Stimulated activated effector memory CD8-positive, alpha-beta T cell treated with anti-CD3 and anti-CD28 coated beads, Interleukin-12 subunit alpha, Interleukin-12 subunit beta, amount 100 ng/mL, for 72 hours (primary cell): ENCODE measurements at places on chromosomes 6 and 20.

DNA sequence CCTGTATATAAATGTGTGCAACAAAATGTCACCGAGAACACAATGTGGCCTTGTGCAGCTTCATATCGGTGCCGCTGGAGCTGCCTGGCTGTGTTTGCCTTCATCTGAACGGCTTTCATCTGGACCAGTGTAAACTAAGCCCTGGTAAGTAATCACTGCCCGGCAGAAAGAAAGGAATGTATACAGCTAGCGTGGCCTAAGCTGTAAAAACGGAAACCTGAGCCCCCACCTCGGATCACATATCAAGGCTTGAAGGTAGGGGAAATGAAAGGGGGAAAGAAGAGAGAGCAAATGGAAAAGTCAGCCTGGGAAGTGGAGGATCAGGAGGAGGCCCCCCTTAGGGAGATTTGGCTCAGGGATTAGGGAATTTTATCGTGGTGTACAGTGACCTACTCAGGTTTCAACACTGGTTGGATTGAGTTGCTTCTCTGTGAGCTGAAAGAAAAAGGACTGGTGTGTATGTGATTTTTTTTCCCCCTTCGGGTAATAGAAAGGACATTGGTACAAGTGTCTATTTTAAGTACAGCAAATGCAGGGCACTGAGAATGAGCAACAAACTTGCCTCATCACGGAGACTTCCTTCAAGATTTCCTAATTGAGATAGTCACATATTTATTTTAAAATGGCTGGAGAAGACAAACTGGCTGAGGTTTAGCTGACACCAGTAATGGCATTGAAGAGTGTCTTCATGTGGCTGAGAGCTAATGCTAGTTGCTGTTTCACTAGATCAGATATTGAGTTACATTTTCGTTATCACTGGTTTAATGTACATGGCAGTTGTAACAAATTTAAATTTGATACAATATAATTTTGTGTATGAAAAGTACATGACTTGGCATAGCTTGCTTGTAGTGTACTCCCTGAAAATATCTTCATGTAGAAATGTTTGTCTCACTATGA is 3.5 kb downstream of the SOBP start:
- no peak for DNase-seq

DNA sequence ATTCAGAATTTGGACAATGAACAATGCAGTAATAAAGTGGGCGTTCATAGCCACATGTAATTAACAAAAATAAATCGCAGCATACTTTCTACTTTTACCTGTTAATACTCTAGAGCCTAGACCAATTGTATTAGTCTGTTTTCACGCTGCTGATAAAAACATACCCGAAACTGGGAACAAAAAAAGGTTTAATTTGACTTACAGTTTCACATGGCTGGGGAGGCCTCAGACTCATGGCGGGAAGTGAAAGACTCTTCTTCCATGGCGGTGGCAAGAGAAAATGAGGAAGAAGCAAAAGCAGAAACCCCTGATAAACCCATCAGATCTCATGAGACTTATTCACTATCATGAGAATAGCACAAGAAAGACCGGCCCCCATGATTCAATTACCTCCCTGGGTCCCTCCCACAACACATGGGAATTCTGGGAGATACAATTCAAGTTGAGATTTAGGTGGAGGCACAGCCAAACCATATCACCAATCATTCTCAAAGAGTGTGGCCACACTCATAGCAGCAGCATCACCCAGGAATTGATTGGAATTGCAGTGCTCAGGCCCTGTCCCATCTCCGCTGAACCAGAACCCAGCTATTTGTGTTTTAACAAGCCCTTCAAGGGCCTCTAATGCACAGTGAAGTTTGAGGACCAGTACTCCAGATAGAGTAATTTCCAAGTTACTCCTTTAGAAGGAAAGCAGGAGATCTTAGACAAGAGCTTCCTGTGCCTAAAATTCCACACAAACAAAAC is 650.0 kb downstream of the KIF16B start:
- DNase-seq = no peak

- DNase-seq = no peak
These were observed 44.7 kb downstream of the PLAGL1 start for GRCh38 chr6:143963158-143963919.

- peak; percentile 25 for DNase-seq
These were observed 7.4 kb upstream of the ADTRP start for GRCh38 chr6:11785774-11786579.

- DNase-seq = no peak
These were observed 113.2 kb downstream of the MAFB start for GRCh38 chr20:40575851-40576250.

GRCh38 chr6:137872581-137873115 is 5.6 kb downstream of the TNFAIP3 start:
- no peak for DNase-seq

- no peak for DNase-seq
These were observed 1.6 kb upstream of the FOXA2 start for GRCh38 chr20:22585786-22586493.

DNA sequence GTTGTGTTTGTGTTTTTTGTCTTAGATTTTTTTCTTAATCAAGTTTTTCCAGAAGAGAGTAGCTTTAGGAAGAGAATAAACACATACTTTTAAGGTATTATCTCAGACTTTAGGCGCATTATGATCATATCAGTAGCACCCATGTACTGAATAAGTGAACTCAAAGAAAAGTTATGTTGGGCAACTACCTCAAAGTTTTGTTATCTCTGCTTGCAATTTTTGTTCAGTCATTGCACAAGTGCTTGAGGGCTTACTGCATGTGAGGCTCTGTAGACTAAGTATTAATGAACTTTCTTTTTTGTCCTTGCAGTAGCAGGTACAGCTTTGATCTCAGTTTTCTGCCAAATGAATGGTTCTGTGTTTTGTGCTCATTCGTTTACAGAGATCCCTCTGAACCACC is 189.0 kb downstream of the SLC16A10 start:
- DNase-seq = no peak

DNA sequence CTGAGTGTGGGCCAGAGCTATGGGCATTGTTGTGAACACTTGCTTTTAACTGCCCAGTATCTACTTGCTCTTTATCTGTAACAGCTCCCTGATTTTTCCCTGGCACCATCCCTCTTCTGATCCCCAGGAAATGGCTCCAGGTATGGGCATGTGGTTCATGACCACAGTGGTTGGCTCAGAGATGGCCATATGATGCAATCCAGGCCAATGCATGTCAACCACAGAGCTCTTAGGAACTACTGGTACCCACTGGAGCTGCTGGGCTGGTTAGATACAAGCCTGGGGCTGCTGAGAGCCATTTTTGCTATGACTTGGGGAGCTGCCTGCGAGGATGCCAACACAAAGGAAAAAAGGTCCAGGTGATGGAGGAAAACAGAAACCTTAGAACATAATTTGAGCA is 55.6 kb downstream of the KCNB1 start:
- no peak for DNase-seq

- DNase-seq = no peak
These were observed 76.5 kb downstream of the GJA10 start for GRCh38 chr6:89970609-89971337.

DNA sequence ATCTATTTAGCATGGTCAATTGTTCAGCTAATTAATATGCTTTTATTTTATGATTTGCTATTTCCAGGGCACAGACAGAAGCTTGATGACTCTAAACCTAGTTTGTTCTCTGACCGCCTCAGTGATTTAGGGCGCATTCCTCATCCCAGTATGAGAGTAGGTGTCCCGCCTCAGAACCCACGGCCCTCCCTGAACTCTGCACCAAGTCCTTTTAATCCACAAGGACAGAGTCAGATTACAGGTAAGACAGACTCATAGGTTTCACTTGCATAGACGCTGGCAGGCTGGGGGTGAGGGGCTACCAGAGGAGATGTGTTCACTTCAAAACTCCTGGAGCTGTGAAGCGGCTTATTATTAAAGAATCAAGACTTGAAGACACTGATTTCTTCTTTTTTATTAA is 114.1 kb upstream of the SUPT3H start:
- no peak for DNase-seq

DNA sequence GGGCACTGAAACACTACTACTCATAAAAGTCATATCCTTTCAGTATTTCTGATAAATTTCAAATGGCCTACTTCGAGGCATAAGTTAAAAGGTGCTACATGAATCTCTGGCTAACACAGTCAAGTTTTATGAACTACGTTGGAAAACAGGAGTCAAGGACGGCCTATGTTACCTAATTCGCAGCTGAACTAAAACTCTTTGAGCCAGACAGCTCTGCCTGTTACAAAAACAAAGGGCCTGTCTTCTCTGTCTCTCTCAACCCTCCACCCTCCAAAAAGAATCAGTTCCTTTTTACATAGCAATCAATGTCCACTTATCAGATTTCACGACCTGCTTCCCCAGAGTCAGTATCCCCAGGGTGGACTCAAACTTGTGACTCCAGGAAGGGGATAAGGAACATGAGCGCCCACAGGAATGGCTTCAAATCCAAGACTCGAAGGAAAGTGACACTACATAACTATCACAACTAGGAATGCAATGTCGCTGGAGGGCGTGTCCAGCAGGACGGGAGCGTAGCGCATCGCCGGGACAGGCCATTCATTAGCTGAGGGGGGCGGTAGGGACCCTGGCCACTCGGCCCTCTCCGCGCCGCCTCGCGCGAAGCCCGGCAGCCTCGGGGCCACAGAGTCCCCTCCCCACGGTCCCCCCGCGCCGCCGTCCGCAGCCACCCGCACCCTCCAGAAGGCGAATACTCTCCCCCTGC is 591 bp downstream of the IBTK start:
- DNase-seq = no peak

DNA sequence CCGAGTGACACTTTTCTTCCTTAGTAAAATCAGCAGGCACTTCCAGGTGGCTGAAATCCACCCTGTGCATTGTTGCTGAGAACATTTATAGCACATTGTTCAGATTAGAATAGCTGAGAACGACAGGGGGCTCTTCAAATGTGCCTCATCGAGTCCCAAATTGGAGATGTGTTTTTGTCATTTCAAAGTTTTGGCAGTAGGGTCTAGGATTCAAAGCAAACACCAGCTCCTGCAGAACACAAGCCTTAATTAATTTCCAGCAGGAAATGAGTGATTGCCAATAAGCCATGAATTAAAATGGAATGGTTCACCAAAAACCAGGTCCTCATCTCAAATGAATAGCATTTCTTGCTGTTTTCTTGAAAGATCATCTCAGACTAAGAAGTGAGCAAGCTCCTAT is 171.6 kb downstream of the PLCB1 start:
- DNase-seq = no peak

DNA sequence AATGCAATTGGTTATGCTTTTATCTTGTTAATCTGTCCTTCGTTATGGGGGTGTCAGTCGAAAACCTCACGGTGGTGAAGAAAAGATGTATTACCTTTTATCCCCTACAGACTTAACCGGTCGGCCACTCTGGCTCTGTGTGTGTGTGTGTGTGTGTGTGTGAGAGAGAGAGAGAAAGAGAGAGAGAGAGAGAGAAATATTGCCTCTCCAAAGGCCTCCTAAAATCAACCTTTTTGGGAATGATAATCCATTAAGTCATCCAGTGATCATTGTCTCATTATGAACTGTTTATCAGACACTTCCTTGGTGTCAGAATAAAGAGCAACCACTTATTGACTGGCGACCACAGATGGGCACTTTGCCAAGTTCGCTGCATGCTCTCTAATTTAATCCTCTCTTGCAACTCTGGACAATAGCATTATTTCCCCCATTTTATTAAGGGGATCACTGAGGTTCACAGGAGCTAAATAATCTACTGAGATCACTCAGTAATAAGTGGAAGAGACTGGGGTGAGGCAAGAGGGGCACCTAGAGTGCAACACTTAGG is 30.7 kb downstream of the SLC35D3 start:
- DNase-seq = no peak

DNA sequence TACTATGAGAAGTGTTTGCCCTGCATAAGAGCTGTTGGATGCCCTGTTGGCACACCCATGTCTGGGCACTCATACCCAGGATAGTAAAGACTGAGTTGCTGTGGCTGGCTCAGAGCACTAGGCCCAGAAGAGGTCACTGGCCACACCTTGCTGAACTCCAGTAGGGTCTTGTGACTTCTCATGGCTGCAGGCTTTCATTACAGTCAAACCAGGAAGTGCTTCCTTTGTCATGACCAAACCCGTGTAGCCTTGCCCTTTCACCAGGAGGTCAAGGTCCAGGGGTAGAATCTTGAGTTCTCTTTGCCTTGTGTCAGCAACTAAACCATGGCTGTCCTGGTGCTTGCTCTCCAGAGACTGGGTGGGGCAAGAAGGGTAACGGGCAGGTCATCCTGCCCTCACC is 49.5 kb downstream of the CD164 start:
- no peak for DNase-seq

DNA sequence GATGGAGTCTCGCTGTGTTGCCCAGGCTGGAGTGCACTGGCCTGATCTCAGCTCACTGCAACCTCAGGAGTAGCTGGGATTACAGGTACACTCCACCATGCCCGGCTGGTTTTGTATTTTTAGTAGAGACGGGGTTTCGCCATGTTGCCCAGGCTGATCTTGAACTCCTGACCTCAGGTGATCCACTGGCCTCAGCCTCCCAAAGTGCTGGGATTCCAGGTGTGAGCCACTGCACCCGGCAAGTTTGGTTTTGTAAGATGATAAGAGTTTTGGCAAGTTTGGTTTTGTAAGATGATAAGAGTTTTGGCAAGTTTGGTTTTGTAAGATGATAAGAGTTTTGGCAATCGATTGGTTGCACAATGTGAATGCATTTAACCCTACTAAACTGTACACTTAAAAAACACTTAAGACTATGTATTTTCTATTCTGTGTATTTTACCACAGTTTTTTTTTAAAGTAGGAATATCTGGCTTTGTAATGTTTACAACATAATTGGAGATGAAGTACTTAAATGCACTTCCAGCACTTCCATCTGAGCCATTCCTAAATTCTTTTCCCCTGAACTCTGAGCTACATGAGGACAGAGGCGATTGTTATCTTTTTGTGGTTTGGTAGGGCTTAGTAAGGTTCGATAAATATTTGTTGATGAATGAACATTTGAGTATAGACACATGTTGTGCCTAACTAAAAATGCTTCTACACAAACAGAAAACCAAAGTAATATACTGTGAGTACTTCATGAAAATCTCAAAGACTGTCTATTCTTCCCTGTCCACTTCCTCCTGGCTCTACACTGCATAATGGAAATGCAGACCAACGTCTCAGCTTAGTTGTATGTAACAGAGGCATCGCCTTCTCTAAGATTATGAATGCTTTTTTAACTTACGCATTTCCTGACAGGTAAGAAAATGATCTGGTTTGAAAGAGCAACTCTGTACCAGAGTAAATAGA is 18.8 kb downstream of the SAMHD1 start:
- no peak for DNase-seq

DNA sequence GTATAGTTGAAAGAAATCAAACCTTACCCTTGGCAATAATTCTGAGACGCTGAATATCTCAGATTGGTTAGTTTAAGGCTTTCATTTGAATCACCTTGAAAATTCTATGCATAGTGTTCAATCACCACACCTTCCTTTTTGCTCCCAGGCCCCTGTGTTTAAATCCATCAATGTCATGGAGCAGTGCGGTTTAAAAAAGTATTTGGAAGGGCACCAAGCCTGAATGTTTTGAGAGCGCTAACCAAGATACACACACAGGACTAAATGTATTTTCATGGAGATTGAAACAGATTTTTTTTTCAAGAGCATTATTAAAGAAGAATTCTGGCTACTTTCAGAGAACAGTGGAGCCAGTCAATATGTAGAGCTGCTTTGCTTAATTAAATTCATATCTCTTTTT is 195.7 kb downstream of the CENPW start:
- no peak for DNase-seq
